ENCODE measurements at places on chromosomes 11 and 22.

- peak; percentile 8 for DNase-seq
Observed at GRCh38 chr11:45485070-45485707, 180.2 kb downstream of the CHST1 start.

- no peak for DNase-seq
Observed at GRCh38 chr11:58921778-58922390, 17.4 kb upstream of the GLYATL1 start.

GRCh38 chr11:76159983-76160661, 46.2 kb downstream of the WNT11 start:
- no peak for DNase-seq

DNA sequence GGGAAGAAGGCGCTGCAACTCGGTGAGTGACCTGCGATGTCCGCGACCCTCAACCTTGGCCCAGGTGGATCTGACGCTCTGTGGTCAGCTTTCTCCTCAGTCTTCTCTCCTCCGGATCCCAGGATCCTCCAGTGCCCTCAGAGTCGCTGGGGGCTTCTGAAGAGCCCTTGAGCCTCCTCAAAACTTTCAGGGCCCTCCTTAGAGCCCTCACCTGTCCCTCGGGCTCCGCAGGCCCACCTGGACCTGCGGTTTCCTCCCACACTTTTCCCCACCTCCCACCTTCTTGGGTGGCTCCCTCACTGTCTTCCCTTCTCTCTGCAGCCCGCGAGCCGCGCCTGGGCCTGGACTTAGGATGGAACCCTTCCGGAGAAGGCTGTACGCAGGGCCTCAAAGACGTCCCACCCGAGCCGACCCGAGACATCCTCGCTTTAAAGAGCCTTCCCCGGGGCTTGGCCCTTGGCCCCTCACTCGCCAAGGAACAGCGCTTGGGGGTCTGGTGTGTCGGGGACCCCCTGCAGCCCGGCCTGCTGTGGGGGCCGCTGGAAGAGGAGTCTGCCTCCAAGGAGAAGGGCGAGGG, 335 bp downstream of the ZNF408 start:
- no peak for DNase-seq

GRCh38 chr22:43627485-43628213, 184.5 kb downstream of the EFCAB6 start:
- no peak for DNase-seq

DNA sequence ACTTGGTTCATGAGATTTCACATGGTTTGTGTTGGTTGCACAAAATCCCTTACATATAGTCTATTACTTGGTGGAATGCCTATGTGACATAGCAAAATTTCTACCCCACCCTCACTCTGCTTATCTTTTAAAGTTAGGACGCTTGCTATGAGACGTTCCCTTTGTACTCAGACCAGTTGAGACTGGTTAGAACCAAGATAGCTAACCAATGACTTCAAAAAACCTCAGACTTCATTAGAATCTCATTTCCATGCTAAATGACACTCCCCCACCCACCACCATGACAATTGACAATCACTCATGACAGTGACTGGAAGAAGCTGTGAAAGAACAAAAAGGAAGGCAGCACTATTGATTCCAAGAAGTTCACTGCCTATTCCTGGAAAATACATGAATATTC, 313.6 kb downstream of the ETS1 start:
- no peak for DNase-seq

DNA sequence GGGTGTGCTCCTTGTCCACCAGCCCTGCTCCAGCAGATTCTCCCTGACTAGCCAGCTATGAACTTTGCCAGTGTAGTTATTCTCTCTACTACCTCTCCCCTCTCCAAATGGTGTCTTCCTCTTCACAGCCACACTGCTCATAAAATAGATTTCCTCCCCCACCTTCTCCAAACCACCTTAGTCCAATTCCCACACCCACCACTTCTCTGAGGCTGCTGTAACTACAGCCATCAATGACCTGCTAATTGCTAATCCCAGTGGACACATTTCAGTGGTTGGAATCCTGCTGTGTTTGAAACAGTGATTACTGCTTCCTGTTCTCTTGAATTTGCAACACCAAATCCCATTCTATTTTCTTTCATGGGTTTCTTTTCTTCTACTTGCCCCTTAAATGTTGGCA, 23.4 kb downstream of the SYT9 start:
- DNase-seq = no peak

DNA sequence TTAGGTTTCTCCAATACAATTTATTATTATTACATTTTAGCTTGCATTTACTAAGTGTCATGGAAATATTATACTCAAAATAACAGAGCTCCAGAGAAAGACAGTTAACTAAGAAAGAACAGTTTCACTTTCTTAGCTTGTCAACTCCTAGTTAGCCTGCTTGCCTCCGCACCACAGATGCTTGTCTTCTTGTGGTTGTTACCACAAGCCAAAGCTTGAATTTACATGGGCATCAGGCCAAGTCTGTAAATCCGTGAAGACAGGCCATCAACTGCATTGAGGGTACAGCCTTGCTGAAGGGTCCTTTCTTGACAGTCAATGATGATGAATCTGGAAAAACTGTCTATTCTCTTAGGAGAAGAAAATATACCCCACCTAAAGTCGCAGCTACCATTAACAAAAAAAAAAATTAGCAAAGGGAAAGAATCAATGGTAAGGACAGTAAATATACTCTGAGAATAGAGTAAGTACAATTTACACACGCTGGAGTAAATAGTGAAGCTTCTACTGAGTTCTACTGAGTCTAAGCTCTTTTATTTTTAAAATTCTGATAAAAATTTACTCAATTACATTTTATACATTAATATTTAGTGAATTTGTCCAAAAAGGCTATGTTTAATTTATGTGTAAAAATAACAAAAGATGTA, 15.6 kb upstream of the DENND5A start:
- DNase-seq = peak; percentile 91

- DNase-seq = peak; percentile 25
Observed at GRCh38 chr11:93652161-93652597, 9.3 kb upstream of the CEP295 start.

- no peak for DNase-seq
Observed at GRCh38 chr11:1406571-1407485, 17.1 kb downstream of the BRSK2 start.

DNA sequence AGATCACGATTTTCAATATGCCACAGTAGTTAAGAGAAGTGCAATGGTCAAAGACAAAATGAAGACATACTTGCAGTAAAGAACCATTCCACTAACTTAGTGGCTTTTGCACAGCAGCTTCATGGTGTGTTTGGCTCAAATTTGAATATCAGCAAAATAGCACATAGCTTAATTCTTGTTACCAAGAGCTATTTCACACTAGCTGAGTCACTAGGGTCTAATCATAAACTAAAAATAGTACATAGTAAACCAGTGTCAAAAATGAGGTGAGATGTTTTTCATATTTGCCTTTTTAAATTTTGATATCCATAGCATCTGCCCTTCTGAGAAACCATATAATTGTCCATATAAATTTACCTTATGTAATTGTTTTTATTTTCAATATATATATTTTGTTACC, 325.0 kb upstream of the LUZP2 start:
- DNase-seq = no peak

GRCh38 chr22:27776650-27776958, 25.0 kb downstream of the MN1 start:
- DNase-seq = no peak

- no peak for DNase-seq
Observed at GRCh38 chr11:127395034-127395433, 394.5 kb upstream of the KIRREL3 start.
